Stimulated activated CD4-positive, alpha-beta T cell treated with anti-CD3 and anti-CD28 coated beads, TNF-alpha, amount 100 ng/mL, for 4 hours (primary cell): ENCODE measurements at places on chromosomes 4 and X.

DNA sequence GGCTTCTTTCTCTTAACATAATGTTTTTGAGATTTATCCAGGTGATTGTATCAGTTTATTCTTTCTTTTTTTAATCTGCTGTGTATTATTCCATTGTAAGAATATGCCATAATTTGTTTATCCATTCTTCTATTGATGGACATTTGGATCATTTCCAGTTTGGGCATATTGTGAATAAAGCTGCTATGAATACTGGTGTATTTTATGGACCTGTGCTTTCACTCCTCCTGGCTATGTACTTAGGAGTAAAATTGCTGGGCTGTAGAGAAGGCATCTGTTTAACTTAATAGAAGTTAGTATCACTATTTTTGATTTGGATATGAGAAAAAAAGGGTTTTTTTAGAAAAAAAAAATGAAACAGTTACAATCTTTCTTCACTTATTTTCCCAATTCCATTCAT is 50.0 kb upstream of the FAM9C start:
- DNase-seq, result no peak

GRCh38 chrX:69278031-69278687 is 112.9 kb upstream of the PJA1 start:
- DNase-seq, result no peak

DNA sequence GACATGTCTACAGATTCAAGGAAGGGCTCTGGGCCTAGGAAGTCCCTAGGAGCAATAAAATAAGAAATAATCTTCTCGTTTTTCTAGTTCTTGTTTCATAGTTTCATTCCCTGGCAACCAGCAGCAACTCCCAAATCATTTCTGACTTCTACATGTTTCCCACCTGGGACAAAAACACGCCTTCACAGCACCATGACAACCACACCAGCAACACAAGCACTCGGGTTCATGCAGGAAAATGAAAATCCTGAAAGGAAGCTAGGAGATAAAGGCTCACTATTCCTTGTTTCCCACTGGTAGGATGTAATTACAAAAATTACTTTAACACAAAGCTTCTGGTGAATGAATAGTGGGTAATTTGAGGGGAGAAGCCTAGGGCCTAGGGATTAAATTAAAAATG is 158.9 kb downstream of the ADAMTS3 start:
- DNase-seq, result no peak

DNA sequence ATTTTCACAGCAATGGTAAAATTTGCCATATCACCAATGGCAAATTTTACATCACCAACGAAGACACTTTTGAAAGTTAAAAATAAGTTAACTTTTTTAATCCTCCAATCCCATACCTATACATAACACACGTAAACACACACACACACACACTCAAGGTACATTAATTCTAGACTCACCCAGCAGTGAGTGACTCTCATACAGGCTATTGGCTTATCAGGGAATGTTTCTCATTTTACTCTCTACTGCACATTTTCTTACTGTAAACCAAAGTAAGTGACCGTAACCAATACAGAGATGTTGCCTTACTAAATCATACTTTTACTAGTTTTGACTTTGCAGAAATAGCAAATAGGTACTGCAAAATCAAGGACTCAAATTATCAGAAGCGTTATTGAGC is 2.3 kb downstream of the VEGFC start:
- no peak for DNase-seq

- no peak for DNase-seq
These were observed 380.6 kb downstream of the RAB28 start for GRCh38 chr4:13103382-13104015.

GRCh38 chr4:19437008-19437407 is 814.7 kb upstream of the SLIT2 start:
- no peak for DNase-seq

- DNase-seq, result no peak
These were observed 93.0 kb downstream of the DRD5 start for GRCh38 chr4:9874385-9874784.

DNA sequence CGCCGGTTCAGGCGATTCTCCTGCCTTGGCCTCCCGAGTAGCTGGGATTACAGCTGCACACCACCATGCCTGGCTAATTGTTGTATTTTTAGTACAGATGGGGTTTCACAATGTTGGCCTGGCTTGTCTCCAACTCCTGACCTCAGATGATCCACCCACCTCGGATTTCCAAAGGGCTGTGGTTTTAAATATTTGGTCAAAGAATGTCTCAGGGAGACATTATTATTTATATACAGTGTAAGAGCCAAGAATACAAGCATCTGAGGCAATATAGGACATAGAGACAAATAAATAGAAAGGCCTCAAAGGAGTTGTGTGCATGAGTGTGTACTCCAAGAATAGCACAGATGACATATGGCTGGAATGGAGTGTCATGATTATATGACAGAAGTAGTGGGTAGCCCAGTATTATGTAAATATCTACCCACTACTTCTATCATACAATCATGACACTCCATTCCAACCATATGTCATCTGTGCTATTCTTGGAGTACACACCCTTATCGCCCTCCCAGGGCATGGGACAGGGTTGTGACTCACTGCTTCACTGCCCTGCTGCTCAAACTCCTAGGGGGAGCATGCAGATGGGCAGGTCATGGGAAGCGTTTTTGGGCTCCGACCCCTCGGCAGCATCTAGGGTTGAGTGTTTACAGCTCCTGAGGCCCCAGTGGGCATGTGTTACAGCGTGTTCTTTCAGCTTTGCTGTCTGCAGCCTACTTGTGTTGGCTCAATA is 1649.8 kb upstream of the PCDH10 start:
- no peak for DNase-seq
